Renal pelvis (tissue), 12 donors: ENCODE measurements at places on chromosomes 6 and 20.

GRCh38 chr6:125224231-125224861, 70.8 kb downstream of the TPD52L1 start:
- no peak for DNase-seq

- no peak for DNase-seq
Observed at GRCh38 chr6:129542705-129543104, 167.3 kb downstream of the ARHGAP18 start.

GRCh38 chr6:47674673-47675072, 23.7 kb upstream of the ADGRF4 start:
- no peak for DNase-seq

DNA sequence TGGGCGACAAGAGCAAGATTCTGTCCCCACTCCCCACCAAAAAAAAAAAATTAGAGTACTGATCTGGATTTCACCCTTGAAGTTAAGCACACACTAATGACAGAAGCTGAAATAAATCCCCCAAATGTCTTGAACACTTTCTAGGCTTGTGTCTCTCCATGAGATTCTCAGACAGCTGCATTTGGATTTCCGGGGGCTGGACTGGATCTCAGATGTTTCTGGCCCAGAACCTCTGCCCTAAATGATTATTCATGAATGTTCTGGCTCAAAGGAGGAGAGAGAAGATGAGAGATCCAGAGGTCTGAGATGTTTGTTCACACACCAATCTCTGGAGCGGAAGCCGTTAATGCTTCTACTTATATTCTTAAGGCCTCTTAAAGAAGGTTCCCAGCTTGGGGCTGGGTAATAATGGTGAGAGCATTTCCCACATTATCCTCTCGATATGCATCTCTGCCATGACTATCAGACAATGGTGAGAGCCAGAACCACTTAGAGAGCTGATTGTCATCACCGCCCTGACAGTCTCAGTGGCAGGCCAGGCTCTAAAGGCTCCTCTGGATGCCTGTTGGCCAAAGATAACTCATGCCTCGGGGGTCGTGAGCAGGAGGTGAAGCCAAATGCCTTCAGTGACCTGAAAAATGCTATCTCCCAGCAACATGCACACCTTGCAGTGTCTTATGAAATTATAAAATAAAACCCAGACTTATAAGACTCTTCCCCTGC, 127.9 kb upstream of the AGPAT4 start:
- no peak for DNase-seq
